ENCODE measurements at places on chromosomes 6 and 20. TPM values are rescaled to one million over a fixed set of nuclear protein-coding genes. Genes with fewer than 3 reads are reported as not detected.

HLA-DRB1 gene
- 267 TPM for total RNA-seq

ID4 gene
- 60.4 TPM for total RNA-seq

VSTM2L gene
- 4.1 TPM for total RNA-seq

CDH26 gene
- total RNA-seq, result 2.4 TPM
